Lung microvascular endothelial cell (primary cell): ENCODE measurements at places on chromosomes 1 and 21.

- no peak for DNase-seq
Observed at GRCh38 chr1:41240781-41241353, 1.2 kb downstream of the SCMH1 start.

GRCh38 chr21:26003404-26003803 is 167.2 kb downstream of the APP start:
- DNase-seq, result no peak

GRCh38 chr1:189675712-189676244 is 801.9 kb downstream of the BRINP3 start:
- DNase-seq, result no peak

DNA sequence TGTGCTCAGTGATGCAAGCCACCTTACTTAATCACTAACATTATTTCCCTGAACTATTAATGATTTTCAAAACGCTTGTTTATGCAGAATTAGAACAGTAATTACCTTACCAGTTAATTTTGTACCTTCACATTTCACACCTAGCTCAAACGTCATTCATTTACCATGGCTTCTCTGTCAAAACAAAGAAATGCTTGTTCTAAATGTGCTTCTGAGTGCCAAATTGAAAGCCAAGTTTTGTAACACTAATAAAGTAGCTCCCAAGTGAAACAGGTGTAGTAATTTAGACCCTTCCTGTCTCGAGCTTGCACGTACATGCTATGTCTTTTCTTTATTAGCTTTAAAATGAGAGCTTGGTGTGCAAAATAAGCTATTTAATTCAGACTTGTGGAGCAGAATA is 533.7 kb upstream of the PKN2 start:
- no peak for DNase-seq

- no peak for DNase-seq
Observed at GRCh38 chr1:5740865-5741860, 251.1 kb downstream of the NPHP4 start.

DNA sequence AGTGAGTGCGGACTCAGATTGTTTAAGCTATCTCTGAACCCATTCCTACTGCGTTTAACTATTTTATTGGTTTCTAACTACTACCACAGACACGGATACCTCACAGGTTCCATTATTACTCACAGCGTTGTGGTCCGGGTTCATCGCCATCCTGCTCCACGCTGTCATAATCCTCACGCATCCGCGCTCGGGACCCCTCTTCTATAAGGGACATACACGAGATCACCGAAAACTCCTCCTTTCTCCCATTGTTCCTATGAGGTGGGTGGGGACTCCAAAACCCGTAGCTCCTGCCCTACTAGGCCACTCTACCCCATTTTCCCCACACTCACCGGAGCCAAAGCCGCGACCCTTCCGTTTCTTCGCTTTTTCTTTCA is 610 bp downstream of the RBM8A start:
- peak; percentile 40 for DNase-seq

GRCh38 chr1:33424205-33424604 is 6.7 kb downstream of the PHC2 start:
- peak; percentile 33 for DNase-seq
